ENCODE measurements at places on chromosomes 7 and 10.

DNA sequence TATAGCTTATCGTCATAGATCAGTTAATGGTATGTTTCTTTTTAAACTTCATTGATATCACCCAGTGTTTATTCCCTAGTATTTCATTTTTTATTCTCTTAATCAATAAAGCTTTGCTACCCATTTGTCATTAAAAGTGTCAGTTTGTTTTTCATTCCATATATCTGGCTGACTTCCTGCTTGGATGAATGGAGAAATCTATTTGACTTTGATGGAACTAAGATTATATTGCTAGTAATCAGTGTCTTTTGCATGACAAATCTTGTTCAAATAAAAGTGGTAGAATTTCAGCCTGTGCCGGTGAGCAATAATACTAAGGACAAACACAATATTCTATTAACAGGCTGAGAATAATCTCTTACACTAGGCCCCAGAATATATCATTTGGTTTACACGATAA is 203.3 kb downstream of the SEC23IP start:
- no peak for DNase-seq

DNA sequence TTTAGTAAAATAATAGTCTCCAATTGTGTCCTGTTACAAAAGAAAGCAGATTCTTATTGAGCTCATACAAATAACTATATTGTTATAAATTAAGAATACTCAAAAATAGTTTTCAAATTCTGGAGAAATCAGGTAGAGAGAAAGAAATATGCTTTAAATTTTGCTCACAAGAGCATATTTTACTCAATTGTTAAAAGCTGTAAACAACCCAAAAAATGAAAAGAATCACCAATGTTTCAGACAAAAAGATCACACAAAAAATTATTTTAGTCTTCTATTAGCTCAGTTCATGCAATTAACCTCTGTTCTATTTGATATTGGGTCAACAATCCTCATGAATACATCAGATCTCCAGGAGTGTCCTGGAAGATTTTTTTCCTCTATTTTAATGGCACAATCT is 18.6 kb upstream of the TRPV6 start:
- DNase-seq = no peak

GRCh38 chr7:118078015-118078414 is 105.9 kb upstream of the LSM8 start:
- no peak for DNase-seq

DNA sequence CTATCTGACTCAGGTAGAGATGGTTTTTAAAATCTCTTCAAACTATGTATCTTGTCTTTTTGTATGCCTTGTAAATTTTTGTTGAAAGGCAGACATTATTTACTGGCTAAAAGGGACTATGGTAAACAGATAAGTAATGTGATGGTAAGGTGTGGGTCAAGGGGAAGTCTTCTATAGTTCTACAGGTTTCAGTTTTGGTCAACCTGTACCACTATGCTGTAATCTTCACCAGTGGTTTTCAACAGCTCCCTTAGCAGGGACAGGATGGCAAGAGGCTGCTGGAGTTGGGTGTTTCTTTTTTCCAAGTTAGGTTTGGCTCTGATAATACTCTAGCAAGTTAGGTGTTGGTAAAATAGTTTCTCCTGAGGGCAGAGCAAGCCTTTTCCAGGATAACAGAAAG is 32.7 kb upstream of the FZD8 start:
- DNase-seq = no peak

GRCh38 chr10:57465155-57465554 is 802.5 kb downstream of the IPMK start:
- DNase-seq = no peak

DNA sequence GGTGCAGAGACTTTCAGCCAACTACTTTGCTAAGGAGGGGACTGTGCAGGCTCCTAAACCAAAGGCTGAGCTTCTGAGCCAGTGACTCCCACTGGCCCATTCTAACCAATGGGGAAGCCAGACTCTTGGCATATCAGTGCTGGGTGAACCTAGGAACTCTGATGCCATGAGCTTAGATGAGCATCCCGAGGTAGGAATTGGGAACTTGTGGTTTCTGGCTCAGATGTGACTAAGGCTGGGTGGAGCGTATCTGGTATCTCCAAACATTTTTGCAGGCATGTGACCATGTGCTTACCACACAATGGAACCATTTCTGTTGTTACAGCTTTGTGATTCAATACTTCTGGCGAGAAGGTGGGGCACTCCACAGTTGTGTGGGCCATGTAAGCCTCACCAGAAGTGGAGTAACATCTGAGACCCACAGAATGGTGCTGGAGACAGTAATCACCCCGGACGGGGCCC is 2.5 kb upstream of the AVPI1 start:
- DNase-seq = peak; percentile 59

DNA sequence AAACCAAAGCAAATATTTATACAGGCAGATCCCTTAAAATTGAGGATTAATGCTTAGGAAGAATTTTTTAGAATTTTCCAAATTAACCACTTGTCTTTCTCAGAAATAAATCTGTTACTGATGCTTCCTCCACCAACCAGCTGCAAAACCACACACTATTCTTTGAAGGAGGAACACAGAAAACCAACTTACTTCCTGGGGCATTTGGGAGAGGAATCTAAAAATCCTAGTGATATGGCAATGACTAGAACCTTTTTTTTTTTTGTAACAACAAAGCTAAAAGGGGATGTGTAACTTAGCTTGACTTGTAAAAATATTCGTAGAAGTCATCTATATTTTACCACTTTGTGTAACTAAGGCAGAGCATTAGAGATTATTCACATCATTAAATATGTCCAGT is 5.1 kb upstream of the TM9SF3 start:
- DNase-seq = no peak

- DNase-seq = no peak
These were observed 89.2 kb upstream of the CALCR start for GRCh38 chr7:93663561-93664299.

- DNase-seq = no peak
These were observed 173.8 kb downstream of the TMEM26 start for GRCh38 chr10:61279400-61279799.

DNA sequence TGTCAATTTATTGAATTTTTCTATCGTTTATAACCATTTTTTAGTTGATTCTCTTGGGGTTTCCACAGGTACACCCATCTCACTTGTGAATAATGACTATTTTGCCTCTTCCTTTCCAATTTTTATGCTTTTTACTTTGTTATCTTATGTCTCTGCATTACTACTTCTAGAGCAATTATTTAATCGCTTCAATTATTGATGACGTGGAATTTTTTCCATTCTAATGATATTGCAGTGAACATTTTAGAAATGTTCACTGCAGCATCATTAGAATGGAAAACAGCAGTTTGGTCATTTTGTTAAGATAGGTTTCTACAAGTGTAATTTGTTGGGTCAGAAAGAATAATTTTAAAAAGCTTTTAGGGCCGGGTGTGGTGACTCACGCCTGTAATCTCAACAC is 27.1 kb downstream of the FZD1 start:
- no peak for DNase-seq

GRCh38 chr7:92276460-92276864 is 30.7 kb downstream of the ANKIB1 start:
- DNase-seq = no peak

GRCh38 chr7:140316165-140316661 is 82.1 kb downstream of the SLC37A3 start:
- peak; percentile 74 for DNase-seq

- DNase-seq = no peak
These were observed 739.7 kb downstream of the AUTS2 start for GRCh38 chr7:70338015-70338414.

DNA sequence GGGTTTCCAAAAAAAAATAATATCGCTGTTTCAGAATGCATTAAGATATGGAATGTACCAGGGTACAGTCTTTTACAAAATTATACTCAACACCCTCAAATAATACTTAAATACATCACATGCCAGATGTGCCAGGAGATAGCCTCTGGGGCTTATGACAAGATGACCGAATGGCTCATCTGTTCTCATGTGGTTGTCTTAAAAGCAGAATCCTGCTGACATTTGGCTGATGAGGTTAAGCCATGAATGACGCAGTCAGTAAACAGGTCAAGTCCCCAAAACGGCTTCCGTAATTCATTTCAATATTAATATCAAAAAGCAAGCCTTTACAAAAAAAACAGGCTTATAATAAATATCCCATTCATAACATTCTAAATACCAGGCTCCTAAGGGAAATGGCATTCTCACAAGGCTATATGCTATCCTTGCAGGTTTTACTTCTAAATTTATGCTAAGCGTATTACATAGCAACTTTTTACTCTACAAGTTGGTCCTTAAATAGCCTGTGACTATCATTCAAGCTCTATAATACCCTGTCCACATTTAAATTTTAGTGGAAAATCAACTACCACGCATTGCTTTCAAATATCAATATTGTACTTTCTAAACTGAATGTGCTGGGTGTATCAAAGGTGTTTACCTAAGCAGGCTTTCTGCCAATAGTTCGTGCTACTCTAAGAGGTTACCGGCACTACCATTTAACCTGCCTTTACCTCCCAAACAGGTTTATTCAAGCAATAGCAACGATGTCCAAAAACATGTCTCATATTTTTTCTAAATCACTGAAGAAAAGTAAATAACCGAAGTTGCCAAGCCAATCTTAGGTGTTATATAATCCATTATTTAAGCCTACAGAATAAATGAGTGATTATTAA is 15.6 kb downstream of the SMURF1 start:
- DNase-seq = no peak

GRCh38 chr10:71819441-71819861 is 31.6 kb downstream of the PSAP start:
- DNase-seq = no peak

DNA sequence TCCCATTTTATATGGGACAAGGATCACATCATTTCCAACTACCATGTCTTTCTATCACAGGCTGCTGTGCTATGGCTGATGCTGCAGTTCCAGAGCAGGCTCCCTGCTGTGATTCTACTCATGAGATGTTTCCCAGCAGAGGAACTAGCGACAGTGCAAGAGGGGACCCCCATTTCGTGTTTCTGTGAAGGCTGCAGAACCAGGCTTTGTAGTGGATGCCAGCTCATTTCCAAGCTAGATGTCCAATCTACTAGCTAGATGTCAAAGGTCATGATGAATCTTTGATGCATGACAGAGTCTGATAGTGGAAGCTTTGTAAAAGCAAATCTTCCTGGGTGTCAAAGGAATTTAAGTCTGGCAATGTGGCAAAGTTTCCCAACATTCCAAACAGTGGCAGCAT is 21.2 kb upstream of the MYO3A start:
- no peak for DNase-seq

DNA sequence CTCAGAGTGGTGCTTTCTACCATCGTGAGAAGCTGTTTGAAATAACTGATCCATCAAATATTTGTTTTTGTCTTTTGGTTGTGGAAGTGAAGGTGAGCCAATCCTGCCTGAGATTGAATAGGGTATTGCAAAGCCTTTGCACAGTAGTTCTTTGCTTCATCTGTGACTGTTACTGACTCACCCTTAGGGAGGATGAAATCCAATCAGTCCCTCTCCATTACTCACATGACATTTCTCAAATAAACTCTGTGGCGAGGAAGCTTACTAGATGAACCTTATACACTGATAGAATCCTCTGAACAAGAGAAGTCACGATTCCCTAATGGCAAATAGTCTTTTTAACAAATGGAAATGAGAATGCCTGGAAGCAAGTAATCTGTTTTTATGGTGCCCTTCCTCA is 31.9 kb downstream of the HEPACAM2 start:
- DNase-seq = no peak

- no peak for DNase-seq
These were observed 74.9 kb downstream of the CLIP2 start for GRCh38 chr7:74364061-74364460.

GRCh38 chr10:369221-369683 is 234.0 kb downstream of the ZMYND11 start:
- no peak for DNase-seq

GRCh38 chr7:101828301-101829020 is 11.0 kb downstream of the CUX1 start:
- no peak for DNase-seq

GRCh38 chr7:156969972-156970420 is 20.5 kb downstream of the NOM1 start:
- no peak for DNase-seq

DNA sequence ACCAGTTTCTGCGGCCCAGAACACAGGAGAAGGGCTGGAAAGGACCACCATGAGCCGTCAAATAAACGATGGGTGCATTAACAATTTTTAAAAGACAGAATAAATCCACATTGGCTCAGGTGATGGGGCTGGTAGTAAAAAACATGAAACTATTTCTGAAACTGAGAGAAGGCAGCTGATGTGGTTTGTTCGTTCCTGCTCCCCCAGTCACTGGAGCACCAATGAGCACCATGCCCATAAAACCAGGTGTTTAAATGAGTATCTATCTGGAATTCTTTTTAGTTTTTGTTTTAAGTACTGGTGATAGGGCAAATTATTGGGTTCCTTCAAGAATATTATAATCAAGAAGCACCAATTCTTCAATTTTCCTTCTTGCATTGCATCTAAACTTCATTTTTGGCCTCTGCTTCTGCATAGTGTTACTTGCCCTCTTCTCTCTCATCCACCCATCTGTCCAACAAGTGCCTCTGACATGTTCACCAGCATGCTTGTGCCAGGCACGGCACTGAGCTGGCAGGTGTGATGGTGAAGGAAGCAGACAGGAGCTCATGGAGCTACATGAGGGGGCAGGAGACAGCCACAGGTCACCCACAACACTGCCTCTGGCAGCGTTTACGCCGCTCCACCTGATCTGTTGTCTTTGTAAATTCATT is 65.5 kb downstream of the LARP4B start:
- no peak for DNase-seq

DNA sequence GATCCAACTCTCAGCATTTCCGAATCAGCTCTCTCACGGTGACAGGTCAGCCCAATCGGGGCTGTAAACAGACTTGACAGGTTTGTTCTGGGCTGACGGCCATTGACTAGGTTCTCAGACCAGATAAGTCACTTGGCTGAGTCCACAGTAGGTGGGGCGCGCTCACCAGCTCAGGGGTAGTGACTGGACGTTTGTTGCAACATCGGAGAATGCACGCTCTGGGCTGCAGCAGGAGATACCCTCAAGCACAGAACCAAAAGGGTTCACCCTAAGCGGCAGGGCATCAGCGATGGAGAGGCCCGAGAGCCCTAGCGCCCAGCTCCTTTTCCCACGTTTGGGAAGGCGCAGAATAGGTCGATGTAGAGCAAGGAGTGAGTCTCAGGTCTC is 1.8 kb downstream of the KLLN start:
- DNase-seq = peak; percentile 51

DNA sequence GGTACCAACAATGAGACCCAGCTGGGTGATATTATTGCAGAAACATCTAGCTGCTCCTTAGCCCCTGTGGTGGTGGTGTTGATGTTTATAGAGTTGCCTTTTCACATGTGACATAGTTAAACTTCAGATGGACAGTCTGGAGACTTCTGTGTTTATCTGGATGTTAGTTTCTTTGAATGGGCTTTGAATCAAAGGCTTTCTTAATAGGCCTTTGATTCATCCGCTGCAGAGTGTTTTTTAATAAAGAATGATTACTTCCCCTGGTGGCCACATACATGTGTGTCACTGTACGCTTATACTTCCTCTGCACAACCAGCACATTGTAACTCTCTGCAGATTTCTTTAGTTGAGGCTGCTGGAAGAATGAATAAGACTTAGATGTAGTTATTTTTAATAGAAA is 221.0 kb downstream of the DYNC1I1 start:
- no peak for DNase-seq

Data from CD4-positive, alpha-beta T cell treated with Interferon gamma for 1 hour (primary cell).